Stimulated activated CD4-positive, alpha-beta T cell treated with anti-CD3 and anti-CD28 coated beads, TNF-alpha, amount 100 ng/mL, for 1 hour (primary cell): ENCODE measurements at places on chromosomes 6 and 20.
A peak's percentile ranks its signal among the peaks of the same experiment; 100 is the strongest.

- no peak for DNase-seq
Measured at GRCh38 chr6:44422531-44422930, 35.0 kb downstream of the CDC5L start.

- DNase-seq, result no peak
Measured at GRCh38 chr6:23692184-23692583, 433.8 kb upstream of the NRSN1 start.

GRCh38 chr20:14116037-14116436 is 120.7 kb downstream of the MACROD2 start:
- DNase-seq, result no peak

DNA sequence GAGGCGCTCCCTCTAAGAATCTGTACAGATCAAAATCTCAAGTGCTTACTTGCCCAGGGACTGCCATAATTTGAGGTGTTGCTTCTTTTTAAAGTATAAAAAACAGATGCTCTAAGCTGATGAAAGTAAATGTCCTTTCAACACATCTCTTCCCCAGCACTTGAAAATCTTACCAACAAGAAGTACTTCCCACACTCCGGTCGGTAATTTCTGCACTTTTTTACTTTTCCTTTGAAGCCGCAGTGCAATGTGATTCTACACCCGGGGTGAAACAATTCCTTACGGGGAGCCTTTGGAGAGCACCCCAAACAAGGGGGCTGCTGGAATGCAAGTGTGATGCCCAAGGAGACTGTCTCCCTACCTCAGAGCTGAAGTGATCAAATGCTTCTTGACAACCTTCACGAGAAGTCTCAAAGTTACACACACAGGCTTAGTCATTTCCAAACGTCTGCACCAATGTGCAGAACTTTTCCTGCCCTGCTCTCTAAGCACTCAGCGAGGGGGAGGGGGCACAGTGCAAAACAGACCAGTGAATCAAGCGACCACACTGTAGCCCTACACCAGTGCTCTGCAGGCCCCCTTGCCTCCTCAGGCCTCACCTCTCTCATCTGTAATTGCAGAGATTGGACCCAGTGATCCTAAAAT is 56.7 kb downstream of the ATXN1 start:
- no peak for DNase-seq

DNA sequence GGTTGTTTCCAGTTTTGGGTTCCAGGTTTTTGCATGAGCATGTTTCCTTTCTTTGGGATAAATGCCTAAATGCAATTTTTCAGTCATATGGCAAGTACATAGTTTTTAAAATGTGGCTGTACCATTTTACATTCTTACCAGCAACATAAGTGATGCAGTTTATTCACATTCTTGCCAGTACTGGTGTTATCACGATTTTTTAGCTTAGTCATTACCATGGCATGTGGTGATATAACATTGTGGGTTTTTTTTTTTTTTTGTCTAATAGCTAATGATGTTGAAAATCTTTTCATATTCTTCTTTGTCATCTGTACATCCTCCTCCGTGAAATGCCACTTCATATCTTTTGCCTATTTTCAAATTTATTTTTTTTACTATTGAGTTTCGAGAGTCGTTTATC is 2.9 kb upstream of the TDRD6 start:
- DNase-seq, result no peak

DNA sequence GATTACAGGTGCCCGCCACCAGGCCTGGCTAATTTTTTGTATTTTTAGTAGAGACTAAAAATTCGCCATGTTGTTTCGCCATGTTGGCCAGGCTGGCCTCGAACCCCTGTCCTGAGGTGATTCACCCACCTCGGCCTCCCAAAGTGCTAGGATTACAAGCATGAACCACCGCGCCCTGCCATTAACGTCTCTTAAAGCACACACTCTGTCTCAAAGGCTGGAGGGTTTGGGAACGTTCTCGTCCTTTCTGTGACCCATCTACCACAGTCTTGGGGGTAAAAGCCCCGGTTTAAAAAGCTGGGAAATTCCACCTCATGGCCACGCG is 57.8 kb upstream of the ARID1B start:
- DNase-seq, result no peak

DNA sequence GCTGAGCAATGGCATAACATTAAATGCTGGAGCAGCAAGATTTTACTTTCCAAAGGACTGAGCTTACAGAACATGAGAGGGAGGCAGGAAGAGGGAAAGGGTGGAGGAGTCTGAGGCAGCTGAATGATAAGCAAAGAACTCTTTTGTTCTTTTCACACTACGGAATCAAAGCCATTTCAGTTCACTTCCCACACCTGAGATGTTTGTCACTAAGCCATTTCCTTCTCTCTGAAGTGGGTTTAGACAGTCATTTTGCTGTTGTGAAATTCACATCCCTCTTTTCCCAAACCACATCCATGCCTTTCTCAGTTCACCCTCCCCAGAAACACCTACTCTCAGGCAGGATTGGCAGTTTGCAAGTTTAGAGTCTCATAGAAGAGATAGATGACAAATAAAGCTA is 267.9 kb downstream of the ADGRG6 start:
- DNase-seq, result no peak

DNA sequence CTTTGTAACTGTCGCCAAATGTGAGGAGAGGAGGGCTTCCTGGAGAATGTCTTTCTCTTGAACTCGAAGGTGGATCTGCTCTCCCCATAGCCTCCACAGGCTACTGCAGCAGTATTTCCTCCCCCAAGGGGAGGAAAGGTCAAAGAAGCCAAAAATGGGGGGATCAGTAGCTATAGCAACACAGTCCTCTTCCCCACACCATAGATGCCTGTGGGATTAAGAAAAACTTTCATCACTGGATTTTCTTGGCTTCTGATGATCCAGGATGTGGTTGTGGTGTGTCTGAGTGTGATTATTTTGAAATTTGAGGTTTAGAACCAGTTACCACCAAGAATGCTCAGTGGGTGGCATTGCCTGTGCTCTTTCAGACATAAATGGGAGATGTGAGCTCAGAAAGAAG is 140.1 kb upstream of the SPACA1 start:
- DNase-seq, result no peak

DNA sequence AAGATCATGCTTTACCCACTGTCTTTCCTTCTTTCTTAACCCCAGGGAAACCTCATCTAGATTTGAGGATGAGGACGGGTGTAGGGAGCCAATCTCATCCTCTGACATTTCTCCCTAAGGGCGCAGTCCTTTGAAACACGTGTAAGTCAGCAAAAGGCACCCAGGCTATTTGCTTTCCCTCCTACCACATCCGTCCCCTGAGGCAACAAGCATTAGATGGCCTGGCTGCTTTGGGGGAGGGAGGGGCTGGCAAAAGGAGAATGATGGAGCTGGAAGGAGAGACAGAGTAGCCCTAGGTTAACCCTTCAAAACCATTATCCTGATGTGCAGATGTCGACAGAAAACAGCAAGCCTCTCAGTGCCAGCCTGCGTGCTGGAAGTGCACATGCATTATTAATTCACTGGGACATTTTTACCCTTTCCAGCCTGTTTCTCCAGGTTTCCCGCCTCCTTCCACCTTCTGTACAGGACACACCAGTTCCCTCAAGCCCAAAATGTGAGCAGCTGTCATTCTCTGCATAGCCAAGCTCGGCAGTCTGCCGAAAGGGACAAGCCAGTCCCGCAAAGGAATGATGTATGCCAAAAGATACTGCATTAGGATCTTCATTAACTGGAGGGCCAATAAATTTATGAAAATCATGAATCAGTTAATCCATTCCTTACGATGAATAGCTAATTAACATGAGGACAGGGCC is 547.2 kb downstream of the CD83 start:
- no peak for DNase-seq

- no peak for DNase-seq
Measured at GRCh38 chr6:114087496-114087895, 116.5 kb upstream of the HDAC2 start.

DNA sequence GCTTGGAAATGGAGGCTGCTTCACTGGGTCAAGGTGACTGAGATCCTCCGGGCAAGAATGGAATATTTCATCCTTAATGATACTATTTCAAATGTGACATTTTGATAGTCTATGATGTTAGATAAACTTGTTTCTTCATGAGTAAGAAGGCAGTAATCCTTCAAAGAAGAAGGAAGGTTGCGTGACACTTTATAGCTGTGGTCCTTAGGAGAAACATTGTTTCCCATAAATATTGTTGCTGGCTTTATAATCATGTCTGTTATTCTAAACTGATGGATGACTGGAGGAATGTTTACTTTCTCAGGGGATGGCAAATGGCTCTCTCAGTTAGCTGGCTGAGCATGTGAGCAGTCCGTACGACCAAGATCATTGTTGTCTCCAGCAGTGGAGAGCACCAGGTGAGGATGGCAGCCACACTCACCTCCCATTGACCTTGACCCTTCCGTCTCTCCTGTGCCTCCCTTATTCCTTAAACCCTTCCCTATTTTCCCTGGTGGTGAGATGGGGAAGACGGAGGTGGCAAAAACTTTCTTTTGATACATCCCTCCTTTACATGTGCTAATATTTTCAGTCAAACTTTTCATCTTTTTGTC is 171.2 kb upstream of the OLIG3 start:
- no peak for DNase-seq

- DNase-seq, result no peak
Measured at GRCh38 chr6:53216301-53216700, 67.7 kb upstream of the GCM1 start.

GRCh38 chr6:81633391-81633790 is 119.1 kb downstream of the TENT5A start:
- DNase-seq, result no peak

DNA sequence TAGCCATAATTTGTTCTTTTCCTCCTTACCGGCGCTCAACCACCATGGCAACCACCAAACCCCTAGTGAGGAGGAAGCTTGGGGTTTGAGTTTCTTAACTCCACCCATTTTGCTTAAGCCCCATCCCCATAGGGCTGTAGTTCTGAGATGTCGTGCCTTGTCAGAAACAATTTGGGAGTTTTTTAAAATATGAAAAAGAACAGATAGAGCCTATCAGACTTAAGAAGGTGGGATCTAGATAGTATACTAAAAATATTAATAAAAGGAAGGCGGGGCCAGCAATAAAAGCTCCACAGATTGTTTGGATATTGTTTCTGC is 5.6 kb downstream of the BRD2 start:
- DNase-seq, result no peak

DNA sequence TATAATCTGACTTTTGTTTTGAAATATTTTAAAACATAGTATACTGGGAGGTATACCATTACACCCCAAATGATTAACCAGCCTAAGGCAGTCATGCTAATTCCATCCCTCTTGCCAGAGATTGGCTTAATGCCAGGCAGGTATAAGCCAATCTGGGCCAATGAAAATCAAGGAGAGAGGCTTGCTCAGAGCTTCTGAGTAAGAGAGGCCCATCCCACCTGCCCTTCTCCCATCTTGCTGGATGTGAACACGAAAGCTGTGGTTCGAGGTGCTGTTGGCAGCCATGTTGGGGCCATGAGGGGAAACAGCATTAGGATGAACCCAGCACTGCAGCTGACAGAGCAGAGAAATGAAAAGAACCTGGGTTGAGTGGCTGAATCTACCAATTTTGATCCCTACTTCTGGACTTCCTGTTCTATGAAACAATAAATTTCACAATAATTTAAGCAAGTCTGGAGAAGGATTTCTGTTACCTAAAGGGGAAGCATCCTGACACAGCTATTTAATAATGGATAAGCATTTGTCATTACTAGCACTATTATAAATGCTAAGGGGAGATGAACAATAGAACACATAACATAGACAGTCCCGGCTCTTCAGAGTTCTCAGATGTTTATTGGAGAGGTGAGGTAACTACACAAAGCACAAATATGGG is 152.3 kb downstream of the CDC5L start:
- DNase-seq, result no peak

- no peak for DNase-seq
Measured at GRCh38 chr20:38692436-38693411, 31.6 kb upstream of the SLC32A1 start.

- no peak for DNase-seq
Measured at GRCh38 chr20:4548552-4548951, 173.2 kb upstream of the PRND start.

- DNase-seq, result peak; percentile 46
Measured at GRCh38 chr20:23419995-23420901, 1.0 kb downstream of the NAPB start.

DNA sequence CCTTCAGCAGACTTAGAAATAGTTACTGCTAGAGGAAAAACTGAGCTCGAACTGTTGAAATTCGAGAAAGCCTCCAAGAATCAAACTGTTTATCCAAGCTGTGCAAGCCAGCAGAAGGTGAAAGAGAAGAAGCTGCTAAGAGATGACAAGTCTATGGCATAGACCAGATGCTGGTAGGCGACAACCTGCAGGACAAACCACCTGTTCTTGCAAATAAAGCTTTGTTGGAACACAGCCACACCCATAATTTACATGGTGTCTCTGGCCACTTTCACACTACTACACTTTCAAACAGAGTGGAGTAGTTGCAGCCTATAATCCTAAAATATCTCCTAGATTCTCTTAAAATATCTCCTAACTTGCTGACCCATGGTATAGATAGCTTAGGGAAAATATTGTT is 33.3 kb downstream of the TNFRSF21 start:
- DNase-seq, result no peak

GRCh38 chr6:135530113-135530512 is 32.6 kb upstream of the AHI1 start:
- no peak for DNase-seq

- DNase-seq, result no peak
Measured at GRCh38 chr6:23097566-23097965, 528.2 kb downstream of the HDGFL1 start.

DNA sequence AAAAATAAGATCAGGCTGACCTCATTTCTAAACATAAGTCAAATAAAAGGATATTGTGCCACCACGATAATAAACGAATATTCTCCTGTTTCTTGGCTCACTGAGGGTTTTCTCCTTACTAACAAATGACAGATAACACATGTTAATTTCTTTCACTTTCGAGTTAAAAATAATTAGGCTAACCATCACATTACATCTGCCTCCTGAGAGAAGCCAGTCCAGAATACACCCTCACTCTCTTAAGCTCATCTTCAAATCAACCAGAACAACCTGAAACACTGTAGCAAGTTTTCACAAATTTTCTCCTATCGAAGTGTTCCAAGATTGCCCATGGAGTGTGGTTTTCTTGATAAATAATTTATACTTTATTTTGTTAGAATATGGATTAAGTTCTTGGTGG is 1285.6 kb upstream of the EYS start:
- no peak for DNase-seq

DNA sequence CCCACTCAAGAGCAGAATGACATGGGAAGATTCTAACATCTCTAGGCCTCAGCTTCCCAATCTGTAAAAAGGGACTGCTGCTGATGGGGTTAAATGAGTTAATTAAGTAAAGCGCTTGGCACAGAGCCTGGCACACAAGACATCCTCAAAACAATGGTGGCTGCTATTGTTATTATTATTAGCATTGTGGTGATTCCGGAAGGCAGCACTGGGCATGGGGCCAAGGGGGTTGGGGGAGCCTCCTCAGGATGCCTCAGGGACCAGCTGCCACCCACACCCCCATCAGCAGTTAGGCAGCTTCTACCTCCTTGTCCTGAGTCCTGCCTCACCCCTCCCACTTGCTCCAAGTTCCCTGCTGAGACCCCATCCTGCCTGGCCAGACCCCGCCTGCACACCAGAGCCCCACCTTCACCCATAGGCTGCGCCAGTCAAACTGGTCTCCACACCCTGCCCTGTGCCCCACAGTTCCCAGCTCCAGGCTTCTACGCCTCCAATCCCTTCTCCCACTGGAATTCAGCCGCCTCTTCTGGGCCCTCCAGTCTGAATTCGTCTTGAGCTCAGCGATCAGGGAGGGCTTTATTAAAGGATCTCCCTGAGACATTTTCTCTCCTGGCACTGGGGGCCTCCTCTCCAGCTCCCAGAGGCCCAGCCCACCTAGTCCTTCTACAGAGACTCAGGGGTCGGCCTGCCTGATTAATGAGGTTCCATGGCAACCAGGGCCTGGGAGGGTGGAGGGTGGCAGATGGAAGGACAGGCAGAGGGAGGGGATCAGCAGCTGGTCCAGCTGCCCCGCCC is 1.5 kb downstream of the E2F1 start:
- no peak for DNase-seq
